DND-41 (cell line): ENCODE measurements at places on chromosomes 1 and 21.

DNA sequence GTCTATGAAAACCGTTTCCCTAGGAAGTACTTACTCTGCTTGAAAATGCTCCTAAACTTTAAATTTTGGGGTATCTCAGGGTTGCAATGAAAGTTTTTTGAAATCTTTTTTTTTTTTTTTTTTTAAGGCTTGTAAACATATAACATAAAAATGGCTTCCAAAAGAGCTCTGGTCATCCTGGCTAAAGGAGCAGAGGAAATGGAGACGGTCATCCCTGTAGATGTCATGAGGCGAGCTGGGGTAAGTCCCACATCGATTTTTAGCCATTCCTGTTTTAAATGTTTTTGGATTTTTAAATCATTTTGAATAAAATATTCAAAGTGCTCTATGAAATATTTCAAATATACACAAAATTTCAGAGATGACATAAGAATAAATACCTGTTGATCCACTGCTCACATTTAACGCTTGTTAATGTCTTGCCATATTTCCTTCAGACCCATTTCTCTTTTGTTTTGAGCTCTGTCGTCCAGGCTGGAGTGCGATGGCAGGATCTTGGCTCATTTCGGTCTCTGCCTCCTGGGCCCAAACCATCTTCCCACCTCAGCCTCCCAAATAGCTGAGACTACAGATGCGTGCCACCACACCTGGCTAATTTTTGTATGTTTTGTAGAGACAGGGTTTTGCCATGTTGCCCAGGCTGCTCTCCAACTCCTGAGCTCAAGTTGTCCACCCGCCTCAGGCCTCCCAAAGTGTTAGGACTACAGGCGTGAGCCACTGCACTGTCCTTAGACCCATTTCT is 1.3 kb downstream of the PARK7 start:
- DNase-seq, result no peak

DNA sequence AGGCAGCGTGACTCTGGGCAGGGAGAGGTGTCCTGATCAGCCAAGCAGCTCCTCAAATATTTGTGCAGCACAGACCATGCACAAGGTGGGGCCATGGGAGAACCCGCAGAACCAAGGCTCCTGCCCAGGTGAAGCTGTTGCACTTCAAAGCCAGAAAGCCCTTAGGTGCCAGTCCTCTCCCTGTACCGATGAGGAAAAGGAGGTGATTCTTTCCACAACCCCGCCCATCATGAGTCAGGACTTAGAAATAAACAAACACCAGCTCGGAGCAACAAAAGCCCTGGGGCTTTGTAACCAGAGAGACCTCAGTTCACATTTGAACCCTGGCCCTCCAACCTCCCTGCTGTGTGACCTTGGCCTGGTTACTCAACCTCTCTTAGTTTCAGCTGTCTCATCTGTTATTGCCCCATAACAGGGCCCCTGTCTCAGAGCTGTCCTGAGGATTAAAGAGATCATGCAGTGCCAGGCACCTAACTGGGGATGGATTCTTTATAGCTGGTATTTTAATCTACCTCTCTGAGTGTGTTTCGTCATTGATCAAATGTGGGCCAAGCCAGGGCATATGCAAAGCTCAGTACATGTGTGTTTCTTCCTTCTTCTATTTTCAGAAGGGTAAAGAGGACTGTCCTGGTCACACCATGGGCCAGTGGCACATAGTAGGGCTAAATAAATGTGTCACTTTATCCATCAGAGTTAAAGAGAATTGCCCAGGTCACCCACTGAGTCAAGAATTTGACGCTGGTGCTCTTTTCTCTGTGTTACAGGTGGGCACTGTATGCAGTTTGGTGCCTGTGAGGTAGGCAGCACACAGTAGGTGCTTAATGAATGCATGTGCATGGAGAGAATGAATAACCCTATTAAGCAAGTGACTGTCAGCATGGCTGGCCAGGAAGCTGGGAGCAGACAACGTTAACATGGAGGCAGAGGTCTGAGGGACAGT is 1.4 kb downstream of the LDLRAD1 start:
- peak; percentile 0 for DNase-seq

GRCh38 chr21:37808261-37808660 is 108.0 kb downstream of the KCNJ6 start:
- DNase-seq, result no peak

- no peak for DNase-seq
Measured at GRCh38 chr1:160058087-160058486, 11.9 kb downstream of the KCNJ10 start.

- DNase-seq, result no peak
Measured at GRCh38 chr1:231465051-231465450, 43.0 kb upstream of the EGLN1 start.

GRCh38 chr1:116298746-116299145 is 74.3 kb upstream of the ATP1A1 start:
- no peak for DNase-seq

DNA sequence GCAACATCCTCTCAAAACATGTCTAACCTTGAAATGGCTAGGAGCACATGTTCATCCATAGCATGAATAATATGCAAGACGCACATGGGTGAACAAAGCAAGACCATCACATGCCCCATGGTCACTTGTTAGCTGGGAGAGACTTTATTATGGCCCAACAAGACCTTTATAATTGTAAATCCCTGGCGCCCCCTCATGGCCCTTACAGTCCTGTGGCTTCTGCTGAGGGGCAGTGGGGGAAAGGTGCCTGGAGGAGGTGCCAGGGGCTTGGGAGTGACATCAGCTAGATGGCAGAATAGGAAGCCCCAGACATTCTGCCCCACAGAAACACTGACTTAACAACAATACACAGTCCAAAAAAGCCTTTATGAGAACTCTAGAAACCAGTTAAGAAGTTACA is 51.7 kb downstream of the CSMD2 start:
- DNase-seq, result no peak

- DNase-seq, result no peak
Measured at GRCh38 chr1:56434025-56434424, 145.3 kb downstream of the PLPP3 start.

DNA sequence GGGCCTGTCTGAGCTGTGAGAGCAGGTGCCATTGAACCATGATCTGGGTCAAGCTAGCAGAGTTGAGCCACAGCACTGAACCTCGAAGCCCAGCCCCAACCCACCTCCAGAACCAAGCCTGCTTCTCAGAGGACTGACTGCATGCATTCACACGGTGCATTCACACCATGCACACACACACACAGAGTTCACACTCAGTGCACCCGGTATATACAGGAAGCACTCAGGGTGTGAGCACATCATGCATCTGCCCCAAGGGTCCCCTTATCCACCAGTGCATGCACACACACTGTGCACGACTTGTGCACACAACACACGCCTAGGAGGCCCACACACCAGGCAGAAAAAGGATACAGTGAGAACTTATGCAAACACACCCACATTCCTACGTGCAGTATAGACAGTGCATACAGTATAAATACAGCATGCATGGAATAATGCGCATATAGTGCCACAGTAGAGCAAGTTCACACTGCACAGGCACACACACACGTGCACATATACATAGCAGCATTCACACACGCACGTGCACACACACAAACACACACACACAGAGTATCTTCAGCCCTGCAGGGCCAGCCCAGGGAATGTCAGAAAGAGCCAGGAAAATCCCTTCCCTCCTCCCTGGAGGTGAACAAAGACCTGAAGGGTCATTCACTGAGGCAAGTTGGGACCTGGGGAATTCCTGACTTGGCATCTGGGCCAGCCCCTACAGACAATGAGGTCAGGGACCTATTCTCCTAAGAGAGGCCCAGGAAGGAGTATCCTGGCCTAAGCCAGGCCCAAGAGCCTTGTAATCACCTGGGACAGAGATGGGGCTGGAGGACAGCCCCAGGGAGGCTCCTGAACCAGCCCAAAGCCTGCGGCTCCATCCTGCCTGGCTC is 42.1 kb downstream of the CAMK2N1 start:
- DNase-seq, result no peak

GRCh38 chr1:205188098-205188497 is 23.4 kb downstream of the DSTYK start:
- no peak for DNase-seq

GRCh38 chr1:61241411-61241838 is 159.1 kb downstream of the NFIA start:
- DNase-seq, result no peak

DNA sequence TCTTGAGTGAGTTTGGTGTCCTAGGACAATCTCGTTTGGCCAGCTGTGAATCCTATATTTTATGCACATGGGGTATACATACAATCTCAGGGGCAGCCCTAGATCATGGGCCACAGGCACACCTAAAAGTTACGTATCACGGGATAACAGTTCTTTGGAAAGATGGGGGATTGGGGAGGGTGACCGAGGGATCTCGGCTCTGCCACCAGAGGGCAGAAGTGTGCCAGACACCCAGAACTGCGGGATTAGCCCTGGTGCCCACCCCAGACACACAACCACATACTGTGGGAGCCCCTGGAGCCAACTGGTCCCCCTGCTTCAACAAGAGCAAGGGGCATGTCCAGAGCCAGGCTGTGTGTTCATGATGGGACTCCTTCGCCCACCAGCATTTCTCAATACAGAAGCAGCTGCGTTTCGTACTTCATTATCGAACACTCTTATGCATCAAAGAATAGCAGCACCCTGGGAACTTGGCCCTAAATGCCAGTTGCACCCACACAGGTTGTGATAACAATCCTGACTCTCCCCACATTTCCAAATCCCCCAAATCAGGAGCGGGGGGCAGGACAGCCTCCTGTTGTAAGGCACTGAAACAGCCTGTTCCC is 37.4 kb downstream of the TMCO4 start:
- peak; percentile 31 for DNase-seq

GRCh38 chr1:53938136-53938830 is 7.2 kb downstream of the IFT25 start:
- no peak for DNase-seq

DNA sequence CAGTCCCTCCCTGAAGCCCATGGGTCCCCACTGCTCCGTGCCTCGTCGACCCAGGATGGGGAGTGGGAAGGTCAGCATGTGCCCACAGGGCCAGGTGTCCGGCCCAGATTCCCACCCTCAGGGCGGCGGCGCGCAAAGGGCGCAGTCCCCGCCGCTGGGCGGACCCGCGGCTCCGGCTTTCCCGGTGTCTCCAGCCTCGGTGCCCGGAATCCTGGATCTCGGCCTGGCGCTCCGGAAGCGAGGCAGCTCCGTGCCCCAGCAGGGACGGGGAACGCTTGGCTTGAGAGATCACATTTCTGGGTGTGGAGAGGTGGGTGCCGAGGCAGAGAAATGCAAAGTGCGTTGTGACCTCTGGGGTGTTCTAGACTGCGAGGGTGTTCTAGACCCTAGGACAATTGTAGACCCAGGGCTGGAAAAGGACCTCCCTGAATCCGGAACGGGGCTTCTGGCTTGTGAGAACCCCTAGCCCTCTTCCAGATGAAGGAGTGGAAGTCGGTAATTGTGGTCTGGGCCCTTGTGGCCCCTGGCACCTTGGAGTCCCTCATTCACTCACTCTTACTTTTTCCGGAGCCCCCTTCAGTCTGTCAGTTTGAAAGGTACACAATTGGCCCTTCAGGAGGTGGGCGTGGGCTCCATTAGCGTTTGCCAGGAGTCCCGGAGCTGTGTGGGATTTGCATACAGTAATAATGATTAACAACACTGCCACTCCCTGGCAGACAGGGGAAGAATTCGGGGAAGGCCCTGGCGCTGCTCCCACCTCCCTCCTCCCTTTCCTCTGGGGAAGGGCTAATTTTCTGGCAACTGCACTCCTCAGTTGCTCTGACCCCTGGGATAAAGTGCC is 1.6 kb upstream of the KCND3 start:
- DNase-seq, result no peak

DNA sequence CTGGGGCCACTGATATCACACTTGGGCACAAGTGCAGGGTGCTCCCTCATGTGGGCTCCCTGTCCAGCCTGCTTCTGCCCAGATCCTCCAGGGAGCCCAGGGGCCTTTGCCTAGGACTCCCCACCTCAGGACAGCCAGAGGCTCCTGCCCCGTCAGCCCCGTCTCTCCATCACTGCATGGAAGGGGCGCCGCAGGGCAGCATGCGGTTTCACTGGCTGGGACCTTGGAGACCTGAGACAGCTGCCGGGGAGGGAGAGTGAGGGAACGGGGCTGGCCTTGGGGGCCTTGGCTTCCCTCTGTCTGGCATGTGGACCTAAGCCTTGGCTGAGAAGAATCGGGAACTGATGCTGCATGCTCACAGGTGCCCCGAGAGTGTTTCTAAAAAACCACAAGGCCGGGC is 46.5 kb downstream of the KCNAB2 start:
- DNase-seq, result no peak
